ENCODE measurements at places on chromosomes 3 and 15. TPM values are rescaled to one million over a fixed set of nuclear protein-coding genes. Genes with fewer than 3 reads are reported as not detected.

- no peak overlapping the region for H3K4me3 ChIP-seq
- no peak for DNase-seq
- H3K4me1 ChIP-seq: no peaks in the 10 kb centered on the region
- H3K27ac ChIP-seq: no peak overlapping the region
Measured at GRCh38 chr3:42667096-42667522, 13.6 kb downstream of the ZBTB47 start.

- no peak overlapping the region for H3K4me3 ChIP-seq
- no peaks in the 10 kb centered on the region for H3K27me3 ChIP-seq
- DNase-seq: no peak
- no peak overlapping the region for H3K27ac ChIP-seq
Measured at GRCh38 chr3:175552929-175553328, 693.8 kb downstream of the NAALADL2 start.

- no peaks in the 10 kb centered on the region for H3K36me3 ChIP-seq
- no peak overlapping the region for H3K27ac ChIP-seq
- no peaks in the 10 kb centered on the region for H3K27me3 ChIP-seq
- H3K4me1 ChIP-seq: no peaks in the 10 kb centered on the region
Measured at GRCh38 chr3:81799403-81799802, 38.0 kb upstream of the GBE1 start.

DNA sequence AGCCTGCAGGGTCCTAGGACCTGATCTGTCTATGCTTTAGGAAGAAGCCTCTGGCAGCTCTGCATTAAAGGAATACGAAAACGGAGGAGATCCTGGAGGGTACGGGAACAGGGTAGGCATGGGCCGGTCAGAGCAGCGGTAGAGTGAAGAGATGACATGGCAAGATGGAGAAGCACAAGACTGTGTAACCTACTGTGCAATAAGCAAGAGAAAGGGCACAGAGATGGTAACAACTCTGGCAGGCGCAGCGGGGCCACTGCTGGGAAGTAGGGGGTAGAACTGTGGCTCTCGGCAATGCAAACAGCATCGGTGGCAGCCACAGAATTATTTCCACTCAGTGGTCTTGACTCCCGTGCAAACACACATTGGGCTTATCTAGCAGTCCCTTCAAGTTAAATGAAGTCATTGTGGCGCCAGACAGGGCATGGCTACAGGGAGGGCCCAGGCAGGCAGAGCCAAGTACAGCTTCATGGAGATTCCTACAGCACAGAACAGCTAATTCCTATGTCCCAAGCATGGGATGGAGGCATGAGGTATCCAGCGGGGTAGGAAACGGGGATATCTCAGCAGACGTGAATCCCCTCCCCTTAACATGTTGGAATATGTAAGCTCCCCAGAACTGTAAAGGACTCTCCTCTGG, 28.8 kb downstream of the WHAMM start:
- H3K36me3 ChIP-seq: peaks cover 37% of the 10 kb centered on the region
- H3K27me3 ChIP-seq: no peaks in the 10 kb centered on the region
- H3K4me1 ChIP-seq: no peaks in the 10 kb centered on the region
- H3K27ac ChIP-seq: no peak overlapping the region

DNA sequence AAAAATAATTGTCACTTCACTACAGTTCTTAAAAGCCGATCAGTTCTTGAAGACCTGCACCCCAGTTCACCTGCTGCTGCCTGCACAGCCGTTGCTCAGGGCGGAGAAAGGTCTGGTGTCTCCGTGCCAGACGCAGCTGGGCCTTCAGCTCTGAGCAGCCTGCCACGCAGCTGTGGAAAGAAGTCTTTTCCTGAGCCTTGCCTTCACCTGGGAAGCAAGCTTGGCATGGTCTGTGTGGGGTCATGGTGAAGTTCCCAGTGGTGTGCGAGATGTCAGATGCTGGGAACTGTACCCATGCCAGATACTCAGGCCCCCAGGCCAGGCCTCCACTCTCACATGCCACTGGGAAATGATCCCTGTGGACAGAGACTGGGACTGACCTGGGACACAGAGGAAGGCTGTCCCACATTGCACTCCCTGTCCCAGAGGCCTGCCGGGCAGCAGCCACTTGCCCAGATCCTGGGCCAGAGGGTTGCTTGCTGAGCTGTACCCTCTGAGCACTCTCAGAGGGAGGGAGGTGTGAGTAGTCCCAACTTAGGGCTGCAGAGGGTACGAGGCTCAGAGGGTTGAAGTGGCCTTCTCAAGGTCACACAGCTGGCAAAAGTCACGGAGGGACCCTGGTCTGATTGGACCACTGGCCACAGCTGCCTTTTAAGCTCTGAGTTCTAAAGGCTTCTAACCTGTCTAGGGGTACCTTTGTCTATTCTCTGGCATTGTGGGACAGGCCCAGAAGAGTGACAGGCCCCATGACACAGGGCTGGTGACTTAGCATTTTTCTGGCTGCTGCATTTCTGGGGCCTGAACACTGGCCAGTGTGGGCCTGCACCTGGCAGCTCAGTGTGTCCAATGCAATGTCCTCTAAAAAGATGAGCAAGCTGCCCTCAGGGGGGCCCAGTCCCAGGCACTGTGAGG, 55.4 kb downstream of the KLF13 start:
- peaks cover 9% of the 10 kb centered on the region for H3K4me1 ChIP-seq
- no peaks in the 10 kb centered on the region for H3K27me3 ChIP-seq
- peaks cover 6% of the 10 kb centered on the region for H3K36me3 ChIP-seq

GRCh38 chr15:40105517-40106202, 3.0 kb downstream of the BMF start:
- H3K27ac ChIP-seq: peak overlapping the region; percentile 92
- no peak for DNase-seq
- no peaks in the 10 kb centered on the region for H3K27me3 ChIP-seq
- H3K4me1 ChIP-seq: peaks cover 76% of the 10 kb centered on the region
- peak overlapping the region; percentile 13 for H3K4me3 ChIP-seq

GNAT1 gene
- total RNA-seq: not detected

SCN11A gene
- total RNA-seq: 0.13 TPM

ADAMTSL3 gene
- total RNA-seq: 5.5 TPM
